Activated T-helper 9 cell treated with anti-CD3 and anti-CD28 coated beads, Interleukin-2, amount 50 U/mL, for 16 hours (primary cell): ENCODE measurements at places on chromosomes 2 and 18.

DNA sequence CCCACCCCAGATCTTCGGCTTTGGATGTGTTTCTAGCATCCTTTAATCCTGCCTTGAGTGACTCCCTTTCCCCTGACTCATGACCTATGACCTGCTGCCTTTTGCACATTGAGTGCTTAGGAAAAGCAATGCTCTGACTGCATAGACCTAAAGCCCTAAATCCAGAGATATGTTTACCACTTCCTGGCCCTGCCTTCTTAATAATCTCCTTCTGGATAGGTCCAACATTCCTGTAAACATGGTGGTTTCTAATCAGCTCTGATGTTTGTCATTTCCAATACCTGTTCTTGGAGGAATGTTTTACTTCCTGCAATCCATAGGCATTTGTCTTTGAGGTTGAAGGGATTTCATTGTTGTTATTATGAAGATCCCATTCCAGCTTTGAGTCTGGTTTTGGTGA lies 2.3 kb downstream of the SLC3A1 start:
- DNase-seq: no peak

DNA sequence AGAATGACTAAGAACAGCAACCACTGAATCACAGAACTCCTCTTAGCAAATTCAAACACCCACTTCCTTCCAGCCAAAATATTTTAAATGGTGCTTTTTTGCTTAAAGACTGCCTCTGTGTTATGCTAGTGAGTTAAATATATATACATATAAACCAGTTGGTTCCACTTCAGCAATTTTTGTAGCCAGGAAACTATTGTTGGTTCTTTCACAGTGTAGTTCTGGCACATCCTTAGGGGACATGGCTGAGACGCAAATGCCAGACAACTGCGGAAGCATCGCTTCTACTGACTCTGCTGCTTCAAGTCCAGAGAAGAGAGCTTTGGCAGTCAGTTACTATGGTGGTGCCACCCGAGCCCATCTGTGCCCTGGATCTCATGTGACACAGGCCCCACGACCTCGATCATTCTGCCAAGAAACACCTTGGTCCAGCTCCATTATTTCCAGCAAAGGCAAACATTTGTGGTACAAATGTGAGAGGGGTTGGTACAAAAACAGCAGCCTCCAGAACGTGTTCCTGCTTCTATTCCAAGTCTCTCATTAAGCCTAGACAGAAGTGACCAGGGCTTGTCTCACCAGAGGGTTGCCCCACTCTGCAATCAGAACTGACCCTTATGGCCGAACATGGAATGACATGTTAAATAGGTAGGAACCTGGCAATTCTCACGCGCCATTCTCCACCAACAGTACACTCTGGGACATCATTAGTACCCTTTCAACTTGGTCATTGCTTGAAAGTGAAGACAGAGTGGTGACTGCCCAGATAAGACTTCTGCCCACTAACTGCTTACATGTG lies 117.8 kb upstream of the NRP2 start:
- DNase-seq: no peak

- DNase-seq: no peak
Observed at GRCh38 chr2:47388888-47389287, 14.1 kb upstream of the MSH2 start.

- DNase-seq: no peak
Observed at GRCh38 chr2:189527812-189528592, 52.6 kb downstream of the SLC40A1 start.

GRCh38 chr2:27335311-27335710 lies 12.4 kb upstream of the MPV17 start:
- DNase-seq: no peak

DNA sequence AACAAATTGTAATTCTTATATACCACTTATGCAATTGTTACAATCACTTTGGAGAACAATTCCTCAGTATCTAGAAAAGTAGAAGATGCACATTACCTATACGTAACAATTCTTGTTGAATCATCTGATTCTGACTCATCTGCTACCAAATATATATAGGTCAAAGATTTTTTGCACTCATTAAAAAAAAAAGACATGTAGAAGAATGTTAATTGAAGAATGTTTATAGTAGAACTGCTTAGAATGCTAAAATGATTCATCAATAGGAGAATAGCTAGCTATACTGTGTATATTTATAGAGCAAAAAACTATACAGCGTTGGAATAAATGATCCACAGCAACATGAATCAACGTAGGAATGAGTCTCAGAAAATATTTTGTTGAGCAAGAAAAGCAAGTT lies 29.5 kb upstream of the STAT1 start:
- DNase-seq: no peak

- DNase-seq: no peak
Observed at GRCh38 chr2:101133492-101134100, 17.6 kb downstream of the TBC1D8 start.

- DNase-seq: no peak
Observed at GRCh38 chr2:126910637-126911036, 11.9 kb downstream of the TEX51 start.

GRCh38 chr18:12420821-12421421 lies 13.2 kb downstream of the PRELID3A start:
- no peak for DNase-seq

GRCh38 chr2:109637749-109638570 lies 23.8 kb downstream of the SOWAHC start:
- DNase-seq: no peak

DNA sequence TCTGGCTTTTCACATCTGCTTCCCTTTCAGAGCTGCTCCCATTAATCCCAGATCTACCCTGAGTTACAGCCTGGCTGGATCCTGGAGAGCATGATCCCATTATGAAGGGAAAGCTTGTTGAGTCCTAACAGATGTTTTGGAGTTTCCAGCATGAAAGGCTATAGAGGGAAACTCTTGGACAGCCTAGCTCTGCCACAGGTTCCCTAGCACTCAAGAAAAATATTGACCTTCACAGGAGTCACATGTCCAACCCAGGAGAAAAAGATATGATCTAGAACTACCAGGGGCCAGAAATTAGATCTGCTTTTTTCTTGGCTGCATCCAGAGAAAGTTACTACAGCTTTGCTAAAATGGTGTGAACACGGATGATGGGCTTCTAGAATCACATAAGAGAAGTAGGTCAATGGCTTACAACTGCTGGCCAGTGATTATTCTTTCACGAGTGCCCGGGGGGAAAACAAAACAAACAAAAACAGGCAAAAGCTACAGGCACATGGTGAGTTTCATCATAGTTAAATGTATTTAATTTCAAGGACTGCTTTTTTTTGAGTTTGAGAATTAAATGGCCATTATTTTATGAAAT lies 15.9 kb downstream of the CCDC93 start:
- no peak for DNase-seq

DNA sequence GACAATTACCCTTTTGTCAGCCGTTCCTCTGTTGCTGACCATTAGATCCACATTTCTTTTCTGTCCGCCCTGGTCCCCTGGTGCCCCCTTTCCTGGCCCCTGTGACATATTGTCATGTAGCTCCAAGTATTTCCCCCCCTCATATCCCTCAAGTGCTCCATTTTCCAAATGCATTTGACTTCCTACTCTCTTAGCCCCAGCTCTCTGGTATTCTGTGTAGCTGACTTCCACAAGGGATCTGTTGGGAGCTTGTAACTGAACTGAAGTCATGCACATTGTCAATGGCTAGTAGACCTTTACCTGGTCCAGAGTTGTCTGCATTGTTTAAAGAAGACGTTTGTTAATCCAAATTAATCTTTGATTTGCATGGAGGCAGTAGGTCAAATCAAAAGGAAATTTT lies 34.8 kb downstream of the LIPG start:
- DNase-seq: no peak

- no peak for DNase-seq
Observed at GRCh38 chr2:59456285-59456684, 1097.2 kb downstream of the BCL11A start.

- no peak for DNase-seq
Observed at GRCh38 chr18:3051718-3052410, 38.9 kb upstream of the LPIN2 start.

- no peak for DNase-seq
Observed at GRCh38 chr18:71370671-71371445, 1082.0 kb downstream of the SOCS6 start.

DNA sequence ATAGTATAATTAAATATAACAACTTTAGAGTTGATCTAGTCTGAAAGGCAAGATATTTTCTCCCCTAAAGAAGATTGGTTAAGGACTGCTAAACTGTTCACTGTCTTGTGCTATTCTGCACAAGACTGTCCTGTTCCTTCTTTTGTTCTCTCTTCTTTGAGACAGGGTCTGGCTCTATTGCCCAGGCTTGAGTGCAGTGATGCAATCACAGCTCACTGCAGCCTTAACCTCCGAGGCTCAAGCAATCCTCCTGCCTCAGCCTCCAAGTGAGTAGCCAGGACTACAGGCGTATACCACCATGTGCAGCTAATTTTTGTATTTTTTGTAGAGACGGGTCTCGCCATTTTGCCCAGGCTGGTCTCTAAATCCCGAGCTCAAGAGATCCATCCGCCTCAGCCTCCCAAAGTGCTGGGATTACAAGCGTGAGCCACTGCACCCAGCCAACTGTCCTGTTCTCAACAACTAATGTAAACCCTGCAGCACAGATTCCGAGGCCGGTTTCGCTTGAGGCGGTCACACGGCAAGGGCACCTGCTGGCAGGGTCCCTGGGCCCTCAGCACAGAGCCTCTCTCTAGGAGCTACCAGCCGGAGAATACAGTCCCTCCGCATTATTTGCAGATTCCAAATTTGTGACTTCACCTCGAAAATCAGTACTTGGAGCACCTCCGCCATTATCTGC lies 16.4 kb downstream of the PXDN start:
- no peak for DNase-seq

GRCh38 chr2:104866122-104866864 lies 12.4 kb downstream of the POU3F3 start:
- DNase-seq: no peak

DNA sequence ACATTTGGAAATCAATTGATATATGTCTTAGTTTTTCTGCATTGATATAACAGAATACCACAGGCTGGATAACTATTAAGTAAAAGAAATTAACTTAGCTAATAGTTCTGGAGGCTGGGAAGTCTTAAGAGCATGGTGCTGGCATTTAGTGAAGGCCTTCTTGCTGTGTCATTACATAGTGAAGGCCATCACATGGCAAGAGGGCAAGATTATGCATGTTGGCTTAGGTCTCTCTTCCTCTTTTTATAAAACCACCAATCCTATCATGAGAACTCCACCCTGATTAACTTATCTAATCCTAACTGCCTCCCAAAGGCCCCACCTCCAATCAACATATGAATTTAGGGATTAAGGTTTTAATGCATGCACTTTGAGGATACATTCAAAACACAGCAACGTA lies 225.5 kb upstream of the VRK2 start:
- DNase-seq: no peak

- no peak for DNase-seq
Observed at GRCh38 chr2:151159109-151159662, 102.5 kb downstream of the RBM43 start.

- no peak for DNase-seq
Observed at GRCh38 chr2:71788186-71788525, 334.8 kb downstream of the DYSF start.

GRCh38 chr2:89833780-89834117 lies 1142.3 kb downstream of the RPIA start:
- no peak for DNase-seq

DNA sequence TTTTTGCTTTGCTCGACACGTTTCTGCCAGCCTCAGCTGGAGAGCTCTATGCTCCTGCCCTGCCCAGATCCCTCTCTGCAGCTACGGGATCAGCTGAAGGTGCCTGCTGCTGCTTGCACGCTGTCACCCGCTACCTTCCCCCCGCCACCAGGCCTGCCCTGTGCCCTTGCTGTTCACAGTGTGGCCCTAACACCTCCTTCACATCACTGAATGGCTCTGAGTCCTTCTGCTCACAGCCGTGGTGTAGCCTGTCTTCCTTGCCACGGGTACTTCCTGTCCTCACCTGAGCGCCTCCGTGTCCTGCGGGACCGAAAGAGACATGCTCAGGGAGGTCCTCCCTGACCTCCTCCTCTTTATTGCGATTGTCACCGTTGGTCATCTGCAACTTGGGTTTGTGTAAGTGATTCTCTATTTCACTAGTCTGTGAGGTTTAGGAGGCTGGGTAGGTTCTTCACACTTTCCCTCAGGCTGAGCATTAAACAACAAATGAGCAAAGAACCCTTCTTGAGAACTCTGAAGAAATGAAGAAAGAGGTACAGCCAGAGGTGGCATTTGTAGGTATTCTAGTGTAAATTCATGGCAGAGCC lies 127.5 kb downstream of the NCK2 start:
- no peak for DNase-seq

- no peak for DNase-seq
Observed at GRCh38 chr2:239630618-239631286, 229.9 kb upstream of the HDAC4 start.

DNA sequence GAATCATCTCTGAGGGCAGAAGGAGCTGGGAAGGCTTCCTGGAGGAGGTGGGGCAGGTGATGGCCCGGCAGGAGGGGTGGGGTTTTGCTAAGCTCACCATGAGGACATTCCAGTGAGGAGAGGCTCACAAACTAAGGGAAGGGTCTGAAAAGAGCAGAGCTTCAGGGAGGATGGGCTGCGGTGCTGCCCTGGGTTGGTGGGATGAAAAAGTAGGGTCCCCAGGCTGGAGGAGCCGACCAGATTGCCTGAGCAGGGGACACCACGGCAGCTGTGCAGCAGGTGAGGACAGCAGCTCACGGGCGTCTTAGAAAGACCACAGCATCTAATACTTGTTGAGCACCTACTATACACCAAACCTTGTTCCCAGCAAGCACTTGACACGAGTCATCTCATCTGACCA lies 82.2 kb downstream of the DYSF start:
- DNase-seq: no peak

DNA sequence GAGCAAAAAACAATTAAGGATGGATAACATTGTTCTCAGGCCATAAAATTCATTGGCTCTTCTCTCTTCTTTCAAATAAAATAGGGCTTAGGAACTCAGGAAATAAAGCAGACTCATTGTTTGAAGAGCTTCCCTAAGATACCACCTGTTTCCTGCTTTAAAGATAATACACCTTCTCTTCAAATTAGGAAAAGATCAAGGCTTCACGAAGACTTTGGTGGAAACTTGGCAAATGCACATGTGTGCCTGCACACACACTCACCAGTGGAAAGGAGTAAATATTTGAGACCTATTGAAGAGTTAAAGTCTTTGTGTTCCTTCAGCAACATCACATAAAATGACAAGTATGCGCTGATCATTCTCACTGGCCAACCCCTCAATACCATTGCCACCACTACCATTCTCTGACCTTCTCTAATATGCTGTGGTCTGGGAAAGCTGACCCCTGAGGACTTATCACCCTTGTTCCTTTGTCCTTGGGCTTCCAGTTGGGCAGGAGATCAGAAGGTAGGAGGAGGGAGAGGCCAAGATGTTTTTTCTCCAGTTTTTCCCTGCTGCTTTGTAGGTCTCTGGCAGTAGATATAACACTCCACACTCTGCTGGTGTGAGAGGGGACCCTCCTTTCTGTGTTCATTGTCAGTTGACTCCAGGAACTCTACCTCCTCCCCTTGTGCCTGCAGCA lies 53.5 kb upstream of the SPOPL start:
- DNase-seq: no peak

- DNase-seq: no peak
Observed at GRCh38 chr18:59377613-59378337, 18.7 kb upstream of the LMAN1 start.

DNA sequence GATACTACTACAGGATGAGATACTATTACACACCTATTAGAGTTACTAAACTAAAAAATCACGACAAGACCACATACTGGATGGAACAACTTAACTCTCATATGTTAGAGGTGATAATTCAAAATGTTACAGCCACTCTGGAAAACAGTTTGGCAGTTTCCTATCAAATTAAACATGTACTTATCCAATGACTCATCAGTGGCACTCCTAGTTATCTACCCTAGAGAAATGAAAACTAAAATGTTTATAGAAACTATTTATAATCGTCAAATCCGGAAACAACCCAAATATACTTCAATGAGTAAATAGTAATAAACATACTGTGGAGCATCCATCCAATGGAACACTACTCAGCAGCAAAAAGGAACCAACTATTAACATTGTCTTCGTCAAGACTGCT lies 137.0 kb upstream of the RBBP8 start:
- DNase-seq: no peak
